Suppressor macrophage treated with lipopolysaccharide for 1 hour (primary cell): ENCODE measurements at places on chromosomes 1 and 21.
A peak's percentile ranks its signal among the peaks of the same experiment; 100 is the strongest.

- DNase-seq = no peak
Observed at GRCh38 chr1:203346060-203346768, 4.7 kb downstream of the FMOD start.

DNA sequence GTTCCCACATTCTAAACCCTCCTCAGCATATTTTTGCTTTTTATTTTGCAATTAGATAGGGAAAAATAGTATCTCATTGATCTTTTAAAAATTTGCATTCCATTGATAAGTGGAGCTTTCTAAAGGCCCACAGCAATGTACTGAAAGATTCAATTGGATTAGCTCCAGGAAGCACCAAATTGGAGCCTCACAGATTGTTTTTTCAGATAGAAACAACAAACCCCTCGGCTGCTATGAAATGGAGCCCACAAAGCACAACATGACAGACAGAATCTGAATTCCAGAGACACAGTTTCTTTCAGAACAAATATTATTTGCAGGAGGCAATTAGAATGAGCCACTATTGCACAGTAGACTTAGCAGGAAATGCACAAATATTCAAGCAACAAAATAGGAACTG, 58.9 kb upstream of the KIF26B start:
- no peak for DNase-seq

GRCh38 chr1:200895801-200896530, 1.3 kb downstream of the INAVA start:
- DNase-seq = no peak

GRCh38 chr1:41434748-41435449, 49.6 kb downstream of the EDN2 start:
- DNase-seq = no peak

DNA sequence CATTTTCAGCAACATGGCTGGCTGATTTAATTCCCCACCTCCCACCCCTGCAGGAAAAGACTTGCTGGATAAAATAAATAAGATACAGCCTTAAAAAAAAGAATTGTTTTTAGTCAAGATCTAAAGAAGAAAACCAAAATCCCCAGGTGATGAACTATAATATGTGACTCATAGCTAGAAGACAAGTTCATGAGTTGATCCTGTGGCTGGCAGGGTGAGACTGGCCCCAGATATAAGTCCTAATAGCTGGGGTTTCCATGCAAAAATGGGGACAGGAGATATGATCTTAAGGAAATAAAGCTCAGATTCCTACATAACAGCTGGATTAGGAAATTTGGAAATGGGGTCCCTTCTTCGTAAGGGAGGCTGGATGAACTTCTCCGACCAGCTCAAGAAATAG, 21.9 kb upstream of the RGSL1 start:
- no peak for DNase-seq

- no peak for DNase-seq
Observed at GRCh38 chr1:25948641-25949040, 42.4 kb upstream of the STMN1 start.

- no peak for DNase-seq
Observed at GRCh38 chr1:66542314-66542713, 8.4 kb downstream of the SGIP1 start.

GRCh38 chr1:110049801-110050601, 15.6 kb downstream of the STRIP1 start:
- DNase-seq = no peak

DNA sequence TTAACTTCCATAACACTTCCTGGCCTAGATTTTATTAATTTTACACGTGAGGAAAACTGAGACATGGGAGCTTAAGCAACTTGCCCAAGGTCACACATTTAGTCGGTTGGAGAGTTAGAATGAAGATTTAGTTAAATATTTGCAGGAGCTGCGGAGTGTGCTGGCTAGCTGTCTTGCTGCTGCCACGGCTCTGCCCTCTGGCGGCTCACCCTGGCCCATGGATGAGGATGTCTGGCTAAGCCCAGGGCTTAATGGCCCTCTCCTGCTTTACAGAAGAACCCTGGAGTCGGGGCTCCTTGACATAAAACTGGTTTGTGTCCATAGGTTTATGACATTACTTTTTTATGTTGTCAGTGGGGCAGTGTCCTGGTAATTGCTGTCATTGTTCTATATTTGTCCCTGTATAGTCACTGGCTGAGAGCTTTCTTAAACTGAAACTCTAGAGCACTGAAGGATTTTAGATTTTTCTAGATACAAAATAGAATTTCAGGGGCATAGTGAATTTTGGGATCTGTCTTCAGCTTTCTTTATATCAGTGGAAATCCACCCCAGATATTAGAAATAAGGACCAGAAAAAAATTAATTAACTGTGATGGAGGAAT, 88.9 kb upstream of the WLS start:
- DNase-seq = no peak

DNA sequence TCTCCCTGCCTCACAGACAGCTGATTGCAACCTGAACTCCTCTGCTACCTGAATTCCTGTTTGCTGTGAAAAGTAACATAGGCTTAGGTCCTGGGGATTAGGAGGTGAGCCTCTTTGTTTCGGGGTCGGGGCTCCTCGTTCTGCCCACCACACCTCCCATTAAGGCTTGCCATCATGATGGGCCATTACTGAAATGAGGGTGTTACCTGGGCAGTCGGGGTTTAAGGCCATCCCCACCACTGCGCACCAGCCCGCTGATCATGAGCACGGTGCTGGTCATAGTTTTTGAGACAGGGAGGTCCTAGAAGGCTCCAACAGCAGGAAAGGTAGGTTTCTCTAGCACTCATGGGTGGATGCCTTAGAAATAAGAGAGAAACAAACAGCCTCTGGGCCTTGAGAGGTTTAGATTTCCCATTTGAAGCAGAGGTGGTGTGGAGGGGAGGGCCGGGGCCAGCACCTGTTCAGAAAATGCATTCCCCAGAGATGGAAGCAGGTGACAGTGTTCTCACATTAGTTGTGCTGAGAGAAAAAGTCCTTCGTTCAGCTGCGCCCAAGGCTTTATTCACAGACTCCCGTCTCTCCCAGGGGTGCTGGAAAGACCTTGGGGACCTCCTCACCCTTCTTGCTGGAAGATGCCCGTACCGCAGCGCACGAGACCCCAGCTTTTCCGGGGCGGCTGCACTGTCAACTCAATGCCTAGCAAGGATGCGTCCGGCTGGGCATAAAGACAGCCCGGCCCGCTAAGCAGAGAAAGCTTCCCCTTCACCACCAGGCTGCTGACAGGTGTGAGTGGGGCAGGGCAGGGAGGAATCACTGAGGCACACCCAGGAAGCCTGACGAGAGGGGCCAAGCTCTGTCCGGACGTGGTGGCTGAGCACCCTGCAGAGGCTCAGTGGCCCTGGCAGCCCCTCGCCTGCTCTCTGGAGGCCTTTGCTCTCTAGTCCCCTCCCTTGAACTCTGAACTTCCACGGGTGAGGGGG, 125.5 kb downstream of the PGBD5 start:
- DNase-seq = no peak

DNA sequence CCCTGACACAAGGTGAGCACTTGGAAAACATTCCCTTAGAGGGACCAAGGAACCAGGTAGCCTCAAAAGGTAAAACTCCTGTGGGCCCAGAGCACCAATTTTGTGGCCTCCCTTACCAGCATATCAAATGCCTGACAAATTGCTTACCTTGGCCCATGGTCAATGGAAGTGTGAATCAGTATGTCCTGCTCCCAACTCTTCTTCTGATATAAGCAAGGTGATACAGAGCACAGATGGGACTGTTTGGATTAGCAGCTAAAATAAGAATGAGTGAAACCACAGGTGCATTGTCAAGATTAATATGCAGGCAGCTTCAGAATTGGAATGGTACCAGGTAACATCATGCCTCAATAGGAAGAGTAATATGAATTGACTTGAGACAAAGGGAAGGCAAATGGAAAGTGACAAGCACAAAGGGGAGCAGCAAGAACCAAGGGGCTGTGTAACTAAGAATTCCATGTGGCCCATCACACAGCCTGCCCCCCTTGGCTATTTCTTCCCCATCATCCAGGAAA, 156.8 kb upstream of the KCND3 start:
- DNase-seq = no peak

DNA sequence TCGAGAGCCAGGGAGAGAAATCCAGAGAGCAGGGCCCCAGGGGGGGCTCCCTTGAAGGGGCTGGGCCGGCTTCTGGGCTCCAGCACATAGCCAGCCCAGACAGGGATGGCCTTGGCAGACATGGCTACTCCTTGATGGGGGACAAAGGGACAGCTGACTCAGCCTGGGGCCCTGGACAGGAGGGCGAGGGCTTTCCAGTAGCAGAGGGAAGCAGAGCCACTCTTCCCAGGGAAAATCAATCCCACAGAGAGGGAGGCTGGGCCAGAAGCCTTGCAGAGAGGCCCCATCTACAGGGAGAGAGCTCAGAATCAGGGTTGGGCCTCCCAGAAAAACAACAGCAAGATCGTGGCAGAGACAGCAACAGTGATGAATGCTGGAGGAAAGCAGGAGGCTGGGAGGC, 15.6 kb downstream of the IGFN1 start:
- no peak for DNase-seq

- DNase-seq = no peak
Observed at GRCh38 chr1:164569866-164570265, 10.9 kb downstream of the PBX1 start.

DNA sequence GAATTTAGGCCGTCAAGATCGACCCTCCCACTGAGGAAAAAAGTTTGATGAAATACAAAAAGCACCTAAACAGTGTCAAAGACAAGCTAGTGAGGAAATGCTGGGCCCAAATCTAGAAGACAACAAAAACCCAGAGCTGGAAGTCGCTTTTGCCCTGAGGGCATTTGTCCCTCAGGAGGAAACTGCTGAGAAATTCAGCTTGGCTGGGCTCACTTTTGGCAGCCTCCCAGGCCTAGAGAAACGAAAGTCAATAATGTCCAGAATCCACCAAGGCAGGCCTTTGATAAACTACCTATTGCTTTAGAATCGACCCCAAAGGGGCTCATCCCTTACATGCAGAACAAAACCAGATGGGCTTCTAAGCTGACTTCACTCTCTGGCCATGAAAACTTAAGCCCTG, 38.9 kb downstream of the SYT2 start:
- no peak for DNase-seq

DNA sequence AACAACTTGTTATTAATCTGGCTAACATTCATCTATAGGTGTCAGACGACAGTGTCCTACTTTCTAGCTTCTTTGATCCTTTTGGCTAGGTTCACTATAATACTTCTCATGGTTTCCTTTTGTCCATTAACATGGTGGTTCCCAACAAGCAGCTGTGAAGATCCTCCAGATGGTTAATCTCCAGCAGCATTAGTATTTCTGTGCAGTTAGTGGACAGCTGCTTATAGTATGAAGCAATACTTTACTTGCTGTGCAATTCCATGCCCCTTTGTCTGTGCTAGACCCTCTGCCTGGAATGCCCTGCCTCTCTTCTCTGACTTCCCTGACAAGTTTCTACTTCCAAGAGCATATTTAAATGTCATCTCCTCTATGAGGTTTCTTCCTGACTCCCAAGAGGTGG, 41.7 kb upstream of the ARHGAP29 start:
- no peak for DNase-seq

- DNase-seq = no peak
Observed at GRCh38 chr1:34155860-34156259, 9.2 kb downstream of the CSMD2 start.

GRCh38 chr1:114457675-114458236, 53.2 kb downstream of the TRIM33 start:
- no peak for DNase-seq

GRCh38 chr1:222465211-222466041, 82.5 kb downstream of the HHIPL2 start:
- DNase-seq = peak; percentile 98

- no peak for DNase-seq
Observed at GRCh38 chr1:188170935-188171334, 1342.2 kb downstream of the PLA2G4A start.

DNA sequence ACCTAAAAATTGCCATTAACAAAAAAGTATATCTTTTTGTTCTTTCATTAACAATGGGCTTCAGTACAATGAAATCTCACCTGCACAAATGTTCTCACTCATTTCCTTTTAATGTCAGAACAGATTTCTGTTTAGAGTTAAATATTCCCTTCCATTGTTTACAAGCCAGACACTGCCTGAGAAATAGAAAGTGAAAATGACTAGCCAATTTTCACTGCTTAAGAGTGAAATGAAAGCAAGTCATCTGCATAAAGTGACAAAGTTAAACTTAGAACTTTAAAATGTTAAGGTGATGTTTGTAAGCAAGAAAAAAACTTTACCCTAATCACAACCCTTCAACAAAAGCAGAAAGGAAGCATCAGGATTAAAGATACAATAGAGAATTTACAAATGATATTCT, 27.5 kb downstream of the COA6 start:
- DNase-seq = peak; percentile 55

DNA sequence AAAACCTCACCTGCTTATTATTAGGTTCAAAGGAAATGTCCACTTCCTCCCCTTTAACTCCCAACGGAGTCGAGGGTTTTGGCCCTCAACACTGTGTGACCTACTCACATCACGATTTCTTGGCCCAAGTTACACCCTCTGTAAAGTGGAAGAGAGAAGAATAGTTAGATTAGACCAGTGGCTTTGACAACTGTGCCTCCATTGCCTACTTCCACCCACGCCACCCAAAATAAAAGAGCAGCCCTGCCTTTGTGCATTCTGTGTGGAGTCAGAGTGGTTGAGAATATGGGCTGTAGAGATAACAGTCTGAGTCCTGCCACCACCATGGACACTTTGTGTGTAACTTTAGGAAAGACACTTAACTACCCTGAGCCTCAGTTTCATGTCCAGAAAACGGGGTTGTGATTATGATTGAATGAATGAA, 4.1 kb upstream of the HDGF start:
- DNase-seq = no peak

GRCh38 chr1:1182491-1183220, 9.0 kb downstream of the TTLL10 start:
- no peak for DNase-seq

GRCh38 chr1:96980448-96980847, 258.9 kb downstream of the PTBP2 start:
- no peak for DNase-seq

- no peak for DNase-seq
Observed at GRCh38 chr1:162193221-162193620, 123.7 kb downstream of the NOS1AP start.

DNA sequence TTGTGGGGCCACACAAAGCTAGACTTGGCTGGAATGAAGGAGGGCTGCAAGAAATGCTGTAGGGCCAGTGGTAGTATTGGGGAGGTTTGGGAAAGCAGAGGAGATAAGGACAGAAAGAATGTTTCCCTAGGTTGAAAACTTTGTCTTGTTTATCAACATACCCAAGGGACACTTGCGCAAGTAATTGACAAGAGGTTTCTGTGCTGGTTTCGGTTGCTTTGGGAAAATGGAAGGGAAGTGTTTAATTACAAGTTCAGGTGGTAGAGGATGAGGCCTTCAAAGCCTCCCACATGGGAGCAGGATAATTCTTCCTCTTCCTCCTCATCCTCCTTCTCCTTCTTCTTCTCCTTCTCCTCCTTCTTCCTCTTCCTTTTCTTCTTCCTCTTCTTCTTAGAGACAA, 182.1 kb upstream of the LMO4 start:
- DNase-seq = no peak

GRCh38 chr1:183278739-183279591, 92.9 kb downstream of the LAMC2 start:
- peak; percentile 19 for DNase-seq

DNA sequence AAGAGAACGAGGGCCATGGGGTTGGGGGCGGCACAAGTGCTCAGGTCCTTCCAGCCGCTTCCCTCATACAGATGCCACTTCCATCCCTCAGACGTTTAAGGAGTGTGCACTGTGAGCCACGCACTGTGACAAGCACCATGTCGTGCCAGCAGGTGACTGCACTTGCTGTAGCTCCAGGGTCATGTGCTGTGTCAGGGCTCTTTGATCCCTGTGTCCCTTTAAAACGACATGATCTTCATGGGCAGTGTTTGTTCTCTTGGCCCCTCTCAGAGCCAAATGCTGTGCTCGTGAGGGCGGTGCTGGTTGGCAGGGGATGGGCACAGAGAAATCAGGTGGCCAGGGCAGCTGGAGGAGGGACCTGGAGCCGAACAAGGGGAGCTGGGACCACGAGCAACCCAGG, 19.9 kb downstream of the IL10RB start:
- DNase-seq = no peak
